ENCODE measurements at places on chromosomes 11 and 22.
A peak's percentile ranks its signal among the peaks of the same experiment; 100 is the strongest.

DNA sequence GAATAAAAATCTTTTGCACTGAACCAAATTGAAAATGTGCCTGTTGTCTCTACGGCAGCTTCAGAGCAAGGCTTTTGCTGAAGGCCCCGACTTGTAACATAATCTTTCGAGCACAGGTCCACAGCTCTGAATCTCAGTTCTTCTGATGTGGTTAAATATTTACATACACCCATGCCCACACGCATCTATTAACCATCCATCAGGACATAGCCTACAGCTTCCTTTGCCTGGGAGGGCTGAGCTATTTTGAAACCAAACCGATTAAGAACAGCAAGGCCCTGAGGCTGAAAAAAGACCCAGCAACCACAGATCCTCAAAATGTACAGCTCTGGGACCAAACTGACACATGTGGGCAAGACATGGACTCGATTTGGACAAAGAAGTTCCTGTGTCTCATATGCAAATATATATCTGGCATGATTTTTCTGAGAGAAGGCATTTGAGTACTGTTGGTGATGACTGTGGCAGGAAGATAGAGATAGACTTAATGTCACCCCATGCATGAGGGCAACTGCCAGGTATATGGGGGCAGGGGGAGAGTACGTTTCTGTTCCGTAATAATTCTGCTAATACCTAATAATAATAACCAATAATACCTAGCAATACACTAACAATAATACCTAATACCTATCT, 322.7 kb upstream of the PLET1 start:
- H3K4me1 ChIP-seq = peaks cover 19% of the 10 kb centered on the region
- H3K27me3 ChIP-seq = no peaks in the 10 kb centered on the region
- H3K4me3 ChIP-seq = no peak overlapping the region
- H3K27ac ChIP-seq = no peak overlapping the region
- DNase-seq = no peak

- H3K4me3 ChIP-seq = no peak within 1 kb of the TSS
- DNase-seq = no peak
- no peaks in the 10 kb centered on the region for H3K36me3 ChIP-seq
- H3K27me3 ChIP-seq = no peaks in the 10 kb centered on the region
- no peaks in the 10 kb centered on the region for H3K4me1 ChIP-seq
- no peak within 1 kb of the TSS for H3K27ac ChIP-seq
These were observed at the start of gene OR4D5 for GRCh38 chr11:123939317-123939716. Gene OR4D5, plus strand, starts transcription at chr11:123939617. Its CDS starts 0 bp downstream, at chr11:123939617.

- peaks cover 22% of the 10 kb centered on the region for H3K4me1 ChIP-seq
- DNase-seq = no peak
- H3K27ac ChIP-seq = no peak overlapping the region
- H3K36me3 ChIP-seq = no peaks in the 10 kb centered on the region
These were observed 36.2 kb downstream of the FZD4 start for GRCh38 chr11:86918973-86919372.

DNA sequence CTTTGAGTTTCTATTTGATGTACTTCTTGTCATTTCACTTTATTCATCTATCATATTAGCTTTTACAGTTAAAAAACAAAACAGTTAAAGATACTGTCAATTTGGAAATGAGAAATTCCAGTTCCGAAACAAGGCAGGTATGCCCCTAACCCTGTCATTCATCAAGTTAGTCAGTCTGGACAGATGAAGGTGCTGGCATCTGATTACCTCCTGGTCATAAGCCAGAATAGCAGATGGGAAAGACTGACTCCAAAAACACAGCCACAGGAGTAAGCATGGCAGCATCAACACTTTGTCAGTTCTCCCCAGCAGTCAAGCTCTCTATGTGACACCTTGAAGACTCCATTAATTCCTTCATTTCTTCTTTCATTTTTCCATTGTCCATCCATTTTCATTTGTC, 4.3 kb downstream of the LRRC51 start:
- H3K4me3 ChIP-seq = no peak overlapping the region
- no peaks in the 10 kb centered on the region for H3K27me3 ChIP-seq
- H3K36me3 ChIP-seq = 0 out of 2 replicates have a peak, but pooled peaks cover 2% of the 10 kb centered on the region
- H3K4me1 ChIP-seq = peaks cover 9% of the 10 kb centered on the region

DNA sequence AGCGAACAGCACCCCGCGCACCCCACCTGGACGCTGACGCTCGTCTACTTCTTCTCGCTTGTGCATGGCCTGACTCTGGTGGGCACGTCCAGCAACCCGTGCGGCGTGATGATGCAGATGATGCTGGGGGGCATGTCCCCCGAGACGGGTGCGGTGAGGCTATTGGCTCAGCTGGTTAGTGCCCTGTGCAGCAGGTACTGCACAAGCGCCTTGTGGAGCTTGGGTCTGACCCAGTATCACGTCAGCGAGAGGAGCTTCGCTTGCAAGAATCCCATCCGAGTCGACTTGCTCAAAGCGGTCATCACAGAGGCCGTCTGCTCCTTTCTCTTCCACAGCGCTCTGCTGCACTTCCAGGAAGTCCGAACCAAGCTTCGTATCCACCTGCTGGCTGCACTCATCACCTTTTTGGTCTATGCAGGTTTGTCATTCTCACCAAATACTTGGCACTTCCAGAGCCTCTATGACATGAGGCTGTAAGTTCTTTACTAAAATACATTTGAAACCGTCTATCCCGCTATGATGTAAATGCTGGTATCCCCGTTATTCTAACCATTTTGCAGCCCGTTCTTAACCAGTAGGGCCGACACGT, 535 bp downstream of the AQP11 start:
- DNase-seq = peak; percentile 34
- peaks cover 12% of the 10 kb centered on the region for H3K4me1 ChIP-seq
- H3K27ac ChIP-seq = peak overlapping the region; percentile 81
- peak overlapping the region; percentile 84 for H3K4me3 ChIP-seq
- peaks cover 9% of the 10 kb centered on the region for H3K36me3 ChIP-seq
- H3K27me3 ChIP-seq = peaks cover 30% of the 10 kb centered on the region

- peaks cover 12% of the 10 kb centered on the region for H3K36me3 ChIP-seq
- H3K27me3 ChIP-seq = no peaks in the 10 kb centered on the region
- no peak overlapping the region for H3K4me3 ChIP-seq
- H3K27ac ChIP-seq = no peak overlapping the region
- no peak for DNase-seq
These were observed 6.1 kb downstream of the ARHGAP8 start for GRCh38 chr22:44758344-44758973.

DNA sequence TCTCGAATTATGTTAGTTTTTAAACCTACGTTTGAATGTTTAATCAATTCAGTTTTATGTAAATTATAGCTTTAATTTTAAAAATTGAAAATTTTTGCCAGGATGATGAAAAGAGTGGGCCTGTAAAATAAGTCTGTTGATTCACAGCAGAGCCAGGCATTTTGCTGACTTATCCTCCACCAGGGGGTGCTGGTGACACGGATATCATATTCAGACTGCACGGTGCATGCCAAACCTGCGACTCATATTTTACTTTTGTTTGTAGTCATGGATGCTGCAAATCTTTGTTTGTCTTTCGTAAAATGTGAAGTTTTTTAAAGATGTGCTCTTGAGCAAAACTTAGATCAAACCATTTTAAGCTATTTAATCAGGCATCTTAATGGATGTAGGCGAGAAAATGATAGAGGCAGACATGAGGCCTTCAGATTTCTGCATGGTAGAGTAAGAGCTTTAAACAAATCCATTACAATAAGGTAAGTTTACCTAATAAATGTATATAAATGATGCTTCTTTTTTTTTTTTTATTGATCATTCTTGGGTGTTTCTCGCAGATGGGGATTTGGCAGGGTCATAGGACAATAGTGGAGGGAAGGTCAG, 3.6 kb upstream of the OR8B3 start:
- peaks cover 2% of the 10 kb centered on the region for H3K4me1 ChIP-seq
- peaks cover 9% of the 10 kb centered on the region for H3K36me3 ChIP-seq
- H3K4me3 ChIP-seq = no peak overlapping the region

DNA sequence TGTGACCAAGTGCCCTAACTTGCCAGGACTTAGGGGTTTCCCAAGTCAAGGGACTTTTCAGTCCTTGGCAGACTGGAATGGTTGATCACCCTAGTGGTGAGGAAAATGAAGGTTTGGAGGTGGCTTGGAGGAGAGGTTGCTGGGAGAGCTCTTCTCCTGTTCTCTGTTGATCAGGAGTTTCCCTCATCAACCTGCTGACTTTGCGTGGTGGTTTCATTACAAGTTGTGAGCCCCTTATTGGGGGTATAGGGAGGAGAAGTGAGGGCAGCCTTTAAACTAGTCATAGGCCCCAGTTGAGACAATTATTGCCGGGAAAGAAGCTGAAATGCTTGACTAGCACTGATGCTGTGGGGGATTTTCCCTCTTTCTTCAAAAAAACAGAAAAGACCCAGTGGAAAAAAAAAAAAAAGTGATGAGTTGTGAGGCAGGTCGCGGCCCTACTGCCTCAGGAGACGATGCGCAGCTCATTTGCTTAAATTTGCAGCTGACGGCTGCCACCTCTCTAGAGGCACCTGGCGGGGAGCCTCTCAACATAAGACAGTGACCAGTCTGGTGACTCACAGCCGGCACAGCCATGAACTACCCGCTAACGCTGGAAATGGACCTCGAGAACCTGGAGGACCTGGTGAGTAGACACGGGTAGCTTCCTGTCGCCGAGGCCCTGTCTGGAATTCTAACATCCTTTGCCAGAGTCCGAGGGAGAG, at the start of gene CXCR5:
Gene CXCR5, plus strand, starts transcription at position 525 of the 704 bp plus-strand sequence. Its CDS starts 50 bp downstream, at position 575.
- H3K36me3 ChIP-seq = no peaks in the 10 kb centered on the region
- no peak within 1 kb of the TSS for H3K27ac ChIP-seq
- no peak for DNase-seq
- no peak within 1 kb of the TSS for H3K4me3 ChIP-seq
- peaks cover 16% of the 10 kb centered on the region for H3K4me1 ChIP-seq

DNA sequence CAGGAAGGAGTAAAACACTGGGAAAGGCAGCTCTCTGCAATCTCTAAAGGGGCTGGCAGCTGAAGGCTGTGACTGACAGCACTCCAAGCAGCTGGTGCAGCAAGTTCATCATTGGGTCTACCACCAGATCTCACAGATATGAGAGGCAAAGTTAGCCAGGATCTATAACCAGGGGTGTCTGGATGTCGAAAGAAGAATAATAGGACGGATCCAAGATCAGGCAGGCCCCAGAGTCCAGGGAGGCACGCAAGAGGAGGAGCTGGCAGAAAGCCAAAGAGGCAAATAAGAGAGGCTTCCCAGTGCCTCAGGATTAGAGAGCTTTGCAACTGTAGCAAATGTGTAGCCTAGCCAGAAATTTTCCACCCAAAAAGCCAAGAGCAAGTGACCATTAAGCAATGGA, 77.1 kb downstream of the RBMXL2 start:
- no peaks in the 10 kb centered on the region for H3K4me1 ChIP-seq
- H3K27ac ChIP-seq = no peak overlapping the region
- no peak for DNase-seq
- H3K27me3 ChIP-seq = no peaks in the 10 kb centered on the region

DNA sequence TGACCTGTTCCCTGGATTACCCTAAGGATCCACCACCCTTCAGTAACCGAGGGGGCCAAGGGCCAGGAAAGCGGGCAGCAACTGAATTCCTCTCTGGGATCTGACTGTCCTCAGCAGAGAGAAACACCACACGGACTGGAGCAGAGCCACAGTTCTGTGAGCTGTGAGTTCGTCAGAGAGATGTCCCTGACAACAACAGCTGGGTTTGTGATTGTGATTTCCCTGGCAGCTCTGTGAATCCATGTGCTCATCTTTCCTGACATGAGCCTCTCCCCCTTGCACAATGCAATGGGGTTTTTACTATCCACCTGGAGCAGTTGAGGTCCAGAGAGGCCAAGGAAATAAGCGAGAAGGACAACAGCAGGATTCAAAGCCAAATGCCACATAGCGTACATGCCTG, 69.4 kb upstream of the AMPD3 start:
- no peaks in the 10 kb centered on the region for H3K27me3 ChIP-seq
- peaks cover 5% of the 10 kb centered on the region for H3K36me3 ChIP-seq
- no peak for DNase-seq
- H3K27ac ChIP-seq = no peak overlapping the region

DNA sequence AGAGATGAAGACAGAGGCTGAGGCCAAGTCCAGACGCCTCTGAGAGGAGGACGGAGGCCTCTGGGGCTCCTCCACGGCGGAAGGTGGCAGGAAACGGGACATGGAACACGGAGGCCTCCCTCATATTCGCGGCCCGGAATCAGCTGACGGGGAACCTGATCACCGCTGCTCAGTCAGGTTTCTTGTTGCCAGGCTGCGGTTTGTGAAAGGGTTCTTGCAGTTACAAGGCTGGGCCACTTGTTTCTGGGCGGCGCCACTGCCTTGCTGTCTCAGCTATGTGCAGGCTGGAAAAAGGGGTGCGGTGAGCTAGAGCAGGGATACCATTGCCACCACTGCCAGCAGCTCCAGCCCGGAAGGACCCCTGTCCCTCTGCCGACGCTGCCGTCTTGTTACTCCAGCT, 10.0 kb upstream of the MMP1 start:
- no peaks in the 10 kb centered on the region for H3K27me3 ChIP-seq
- peak overlapping the region; percentile 80 for H3K27ac ChIP-seq
- DNase-seq = peak; percentile 87
- peaks cover 25% of the 10 kb centered on the region for H3K4me1 ChIP-seq

- H3K27me3 ChIP-seq = no peaks in the 10 kb centered on the region
- DNase-seq = no peak
- H3K36me3 ChIP-seq = no peaks in the 10 kb centered on the region
- no peak overlapping the region for H3K27ac ChIP-seq
- no peak overlapping the region for H3K4me3 ChIP-seq
- no peaks in the 10 kb centered on the region for H3K4me1 ChIP-seq
These were observed 105.1 kb downstream of the HIPK3 start for GRCh38 chr11:33362051-33362910.
